ENCODE measurements at places on chromosomes 5 and 9.

- DNase-seq: no peak
Observed at GRCh38 chr5:116265471-116265870, 180.6 kb downstream of the COMMD10 start.

- peak; percentile 38 for DNase-seq
Observed at GRCh38 chr9:90770182-90770738, 31.4 kb upstream of the SYK start.

DNA sequence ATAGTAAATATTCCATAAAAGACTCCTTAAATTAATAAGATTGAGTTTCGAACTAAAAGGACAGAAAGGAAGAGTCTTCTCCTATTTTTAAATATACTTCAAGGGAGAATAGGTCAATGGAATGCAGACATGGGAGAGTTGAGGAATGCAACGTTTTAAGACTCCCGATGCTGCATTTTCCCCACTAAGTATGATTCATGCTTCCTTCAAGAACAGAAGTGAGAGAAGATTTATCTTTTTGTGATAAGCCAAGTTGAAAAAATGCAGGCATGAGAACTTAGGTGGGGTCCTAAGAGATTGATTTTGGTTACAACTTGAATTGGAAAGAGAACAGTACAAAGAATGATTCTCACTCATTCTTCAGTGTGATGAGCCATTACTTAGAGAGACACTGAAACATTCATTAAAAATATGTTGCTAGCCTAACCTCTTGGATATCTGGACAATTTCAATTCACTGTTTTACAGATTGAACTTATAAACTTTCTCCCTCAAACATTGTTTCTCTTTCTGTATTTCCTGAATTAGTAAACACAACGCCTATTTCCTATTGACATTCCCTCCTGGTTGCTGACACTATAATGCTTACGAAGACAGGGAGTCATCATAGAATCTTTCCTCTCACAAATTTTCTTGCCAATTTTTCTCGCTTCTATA, 1666.1 kb upstream of the WWC1 start:
- DNase-seq: no peak

DNA sequence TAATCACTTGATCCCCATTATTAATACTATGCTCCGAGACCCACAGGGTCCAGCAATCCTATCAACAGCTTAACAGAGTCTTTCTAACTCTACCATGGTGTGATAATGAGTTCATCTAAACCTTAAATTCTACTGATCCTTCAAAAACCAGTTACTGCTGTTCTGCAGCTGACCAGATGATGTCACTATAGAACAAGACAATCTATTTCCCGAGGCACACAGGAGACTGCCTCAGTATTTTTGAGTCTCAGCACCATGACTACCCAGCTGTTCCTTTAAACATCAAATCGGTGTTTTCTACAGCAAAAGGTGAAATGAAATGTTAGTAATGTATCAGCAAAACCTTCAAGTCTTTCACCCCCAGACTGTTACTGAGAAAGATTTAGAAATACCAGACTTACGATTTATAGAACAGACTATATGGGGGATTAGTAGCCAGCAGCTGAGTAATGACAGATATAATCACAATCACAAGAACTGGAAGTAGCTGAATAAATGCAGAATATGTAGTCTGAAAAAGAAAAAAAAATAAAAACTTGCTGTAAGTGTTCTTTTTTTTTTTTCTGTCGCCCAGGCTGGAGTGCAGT, 16.9 kb downstream of the DNAJC18 start:
- DNase-seq: peak; percentile 55

DNA sequence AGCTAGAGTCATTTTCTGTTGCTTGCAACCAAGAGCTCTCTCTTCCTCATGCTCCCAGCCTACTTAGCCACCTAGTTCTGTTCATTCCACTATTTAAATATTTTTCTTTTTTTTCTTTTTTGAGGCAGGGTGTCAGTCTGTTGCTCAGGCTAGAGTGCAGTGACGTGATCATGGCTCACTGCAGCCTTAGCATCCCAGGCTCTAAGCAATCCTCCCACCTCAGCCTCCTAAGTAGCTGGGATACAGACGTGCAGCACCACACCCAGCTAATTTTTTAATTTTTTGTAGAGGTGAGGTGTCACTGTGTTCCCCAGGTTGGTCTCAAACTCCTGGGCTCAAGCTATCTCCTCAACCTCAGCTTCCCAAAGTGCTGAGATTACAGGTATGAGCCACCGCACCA, 5.1 kb upstream of the F12 start:
- DNase-seq: no peak

- no peak for DNase-seq
Observed at GRCh38 chr5:116440457-116441001, 134.1 kb downstream of the SEMA6A start.

GRCh38 chr5:77842243-77842642, 66.1 kb upstream of the TBCA start:
- no peak for DNase-seq

DNA sequence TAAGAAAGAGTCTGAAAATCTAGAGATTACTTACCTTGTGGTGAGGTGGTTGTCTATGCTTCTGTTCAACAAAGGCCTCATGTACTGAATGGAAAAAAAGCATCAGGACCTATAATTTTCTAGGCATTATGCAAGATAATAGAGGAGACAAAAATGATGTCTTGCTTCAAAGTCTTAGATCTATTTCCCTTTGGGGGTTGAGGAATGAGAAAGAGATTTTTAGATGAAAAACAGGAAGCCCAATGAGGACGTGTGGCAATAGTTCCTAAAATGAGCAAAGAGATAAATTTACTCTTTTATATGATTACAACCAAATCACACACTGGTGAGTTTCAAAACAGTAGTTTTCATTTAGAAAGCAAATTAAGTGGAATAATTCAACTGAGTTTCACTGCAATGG, 99.5 kb downstream of the GHR start:
- no peak for DNase-seq

GRCh38 chr5:38117784-38118479, 140.4 kb upstream of the EGFLAM start:
- no peak for DNase-seq

DNA sequence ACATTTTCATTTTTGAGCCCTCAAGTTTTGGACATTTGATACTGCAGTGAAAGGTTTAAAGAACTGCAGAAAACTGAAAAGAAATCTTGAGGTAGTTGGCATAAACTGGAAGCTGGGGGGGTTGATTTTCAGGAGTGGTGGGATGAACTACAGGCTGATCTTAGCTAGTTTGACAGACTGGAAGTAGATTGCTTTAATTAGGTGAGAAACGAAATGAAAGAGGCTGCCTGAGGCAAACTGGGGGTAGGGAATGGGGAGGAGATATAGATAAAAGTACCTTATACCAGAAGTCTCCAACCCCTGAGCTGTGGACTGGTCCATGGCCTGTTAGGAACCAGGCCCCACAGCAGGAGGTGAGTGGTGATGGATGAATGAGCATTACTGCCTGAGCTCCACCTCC, 101.4 kb upstream of the SPEF2 start:
- DNase-seq: no peak
